CD4-positive, alpha-beta T cell treated with Interleukin-6 for 4 hours (primary cell): ENCODE measurements at places on chromosomes 5 and 9.

GRCh38 chr9:90090997-90091396, 486.2 kb downstream of the GADD45G start:
- DNase-seq = no peak

GRCh38 chr9:86458191-86458855, 104.1 kb upstream of the TUT7 start:
- DNase-seq = no peak

GRCh38 chr5:154449786-154450185, 4.0 kb downstream of the SAP30L start:
- DNase-seq = no peak

DNA sequence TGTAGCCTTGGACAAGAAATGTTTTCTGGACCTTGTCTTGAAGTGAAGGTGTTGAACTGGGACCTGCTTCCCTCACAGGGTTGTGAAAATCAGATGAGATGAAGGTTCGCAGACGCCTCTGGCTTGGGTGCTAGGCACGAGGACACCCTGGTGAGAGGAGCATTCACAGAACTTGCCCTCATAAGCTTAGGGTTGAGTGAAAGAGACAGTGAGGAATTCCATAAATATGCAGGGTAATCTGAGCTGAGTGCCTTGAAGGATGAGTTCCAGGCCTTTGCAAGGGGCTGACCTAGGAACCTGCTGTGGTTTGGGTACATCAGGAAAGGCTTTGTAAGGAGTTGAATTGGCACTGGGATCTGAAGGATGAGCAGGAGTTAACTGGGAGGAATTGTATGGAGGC, 75.7 kb upstream of the SAP30L start:
- DNase-seq = no peak

DNA sequence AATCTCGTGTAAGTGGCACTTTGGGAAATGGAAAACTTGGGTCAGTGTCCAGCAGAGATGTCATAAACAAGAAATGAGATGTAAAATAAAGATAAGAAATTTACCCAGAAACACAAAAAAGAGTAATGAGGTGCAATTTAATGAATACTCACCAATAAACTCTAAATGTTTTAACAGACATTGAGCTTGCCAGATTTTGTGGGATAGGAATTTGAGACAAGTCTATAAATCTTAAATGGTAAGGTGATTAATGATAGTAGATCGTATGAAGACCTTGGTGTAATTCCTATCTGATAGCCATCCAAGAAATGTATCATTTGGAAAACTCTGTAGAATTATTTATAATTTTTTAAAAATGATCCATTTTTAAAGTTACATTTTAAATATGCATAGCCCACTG, 682.4 kb downstream of the MAT2B start:
- DNase-seq = no peak

DNA sequence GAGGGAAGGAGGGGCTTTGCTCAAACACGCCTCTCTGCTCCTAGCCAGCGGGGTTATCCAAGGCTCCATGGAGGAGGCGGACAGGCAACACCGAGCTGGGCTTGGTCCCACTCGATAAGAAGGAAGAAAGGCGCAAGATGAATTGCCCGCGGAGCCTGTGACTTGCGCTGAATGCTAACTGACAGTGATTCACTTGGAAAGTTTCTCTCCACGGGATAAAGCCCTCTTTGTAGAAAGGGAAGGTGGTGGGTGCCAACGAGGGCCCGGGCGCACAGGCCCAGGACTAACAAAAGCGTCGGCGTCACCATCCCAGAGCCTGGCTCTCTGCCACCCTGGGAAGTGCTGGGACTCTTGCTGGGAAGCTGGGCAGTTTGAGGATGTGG, 76.0 kb downstream of the VAV2 start:
- DNase-seq = no peak

DNA sequence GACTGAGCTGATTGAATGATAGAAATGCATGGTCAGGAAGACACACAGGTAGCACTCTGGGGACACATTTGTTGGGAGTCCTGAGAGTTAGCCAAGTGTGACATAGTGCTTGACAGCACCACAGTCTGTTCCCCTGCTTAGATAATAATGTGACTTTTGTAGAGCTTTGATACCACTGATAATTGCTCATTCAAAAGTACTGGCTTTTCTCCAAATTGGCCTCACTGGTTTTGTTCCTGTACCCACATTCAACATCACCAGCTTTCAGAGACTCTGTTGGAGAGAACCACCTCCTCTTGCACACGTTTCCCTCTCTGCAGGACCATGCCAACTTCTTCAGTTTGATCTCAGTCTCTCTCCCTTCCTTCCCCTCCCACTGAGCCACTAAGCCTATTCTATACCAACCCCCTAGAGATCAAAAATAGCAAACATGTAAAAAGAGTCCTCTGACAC, 52.5 kb upstream of the IL7R start:
- no peak for DNase-seq

- no peak for DNase-seq
Observed at GRCh38 chr9:129343424-129344375, 165.6 kb upstream of the IER5L start.

DNA sequence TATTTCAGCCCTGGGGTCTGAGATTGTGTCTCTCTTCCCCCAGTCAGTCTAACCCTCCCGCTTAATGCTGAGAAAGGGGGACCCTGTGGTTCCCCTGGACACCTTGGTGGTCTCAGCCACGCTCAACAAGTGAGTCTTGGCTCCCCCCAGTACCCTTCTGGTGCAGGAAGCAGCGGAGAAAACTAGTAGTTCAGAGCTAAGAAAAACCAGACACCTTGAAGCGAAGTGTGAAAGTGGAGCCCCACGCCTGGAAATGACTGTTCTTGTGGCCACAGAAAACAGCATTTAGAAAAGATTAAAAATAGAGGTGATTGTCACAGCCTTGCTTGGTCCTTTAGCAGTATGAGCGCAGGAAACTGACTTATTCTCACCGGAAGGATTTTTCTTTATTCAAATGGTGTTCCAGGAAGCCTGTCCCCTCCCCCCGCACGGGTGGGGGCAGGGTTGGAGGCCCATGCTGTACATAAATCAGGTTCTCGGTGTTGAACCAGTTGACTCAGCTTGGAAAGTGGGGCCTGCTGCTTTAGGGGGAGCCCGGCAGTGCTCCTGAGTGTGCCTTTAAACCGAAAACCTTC, 8.1 kb downstream of the ARPC5L start:
- DNase-seq = peak; percentile 92

DNA sequence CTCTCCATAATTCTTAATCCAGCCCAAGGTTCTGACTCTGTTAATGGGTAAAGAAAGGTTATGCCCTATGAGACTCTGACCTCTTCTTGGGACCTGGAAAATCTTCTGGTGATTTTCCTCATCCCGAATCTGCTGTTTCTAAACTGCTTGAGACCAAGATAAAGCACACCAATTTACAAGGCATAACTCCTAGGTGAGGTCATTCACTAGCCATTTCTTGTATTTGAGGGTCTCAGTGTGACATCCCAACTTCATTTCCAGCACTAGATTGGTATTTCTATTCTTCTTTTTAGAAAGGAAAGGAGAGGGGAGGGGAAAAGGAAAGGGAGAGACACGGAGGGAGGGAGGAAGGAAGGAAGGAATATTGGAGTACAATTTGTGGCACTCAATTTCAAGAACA, 51.6 kb downstream of the SLC1A1 start:
- no peak for DNase-seq

DNA sequence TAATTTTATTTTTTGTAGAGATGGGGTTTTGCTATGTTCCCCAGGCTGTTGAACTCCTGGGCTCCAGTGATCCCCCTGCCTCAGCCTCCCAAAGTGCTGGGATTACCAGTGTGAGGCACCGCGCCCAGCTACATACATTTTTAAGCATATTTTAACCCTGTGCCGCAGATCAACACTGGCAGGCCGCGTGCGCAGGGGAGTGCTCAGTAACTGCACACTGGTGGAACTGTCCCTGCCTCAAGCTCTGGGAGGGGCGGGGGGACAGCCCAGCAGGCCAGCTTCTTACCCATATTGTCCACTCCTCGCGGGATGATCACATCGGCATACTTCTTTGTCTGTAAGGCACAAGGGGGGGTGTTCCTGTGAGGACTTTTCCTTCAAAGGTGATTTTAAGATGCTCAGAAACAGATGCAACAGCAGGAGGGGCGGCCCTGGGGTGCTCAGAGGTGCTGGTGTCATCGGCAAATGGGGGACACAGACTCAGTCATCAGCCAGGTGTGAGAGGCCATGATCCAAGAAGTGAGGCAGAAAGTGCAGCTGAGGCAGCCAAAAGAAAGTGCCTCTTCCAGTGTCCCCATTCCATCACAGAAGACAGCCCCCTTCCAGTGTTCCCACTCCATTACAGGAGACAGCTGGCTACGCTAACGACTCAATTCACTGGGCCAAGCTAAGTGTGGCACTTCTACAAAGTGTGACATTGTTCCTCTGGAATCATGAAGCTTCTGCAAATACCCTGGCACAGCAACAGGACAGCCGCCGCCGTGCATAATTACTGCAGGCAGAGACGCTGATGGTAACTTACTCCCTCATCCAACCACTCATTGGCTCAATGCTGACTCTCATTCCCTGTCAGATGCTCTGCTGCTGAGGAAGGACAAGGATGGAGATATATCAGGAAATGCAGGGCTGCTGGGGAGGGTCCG, 5.2 kb downstream of the UCK1 start:
- no peak for DNase-seq

DNA sequence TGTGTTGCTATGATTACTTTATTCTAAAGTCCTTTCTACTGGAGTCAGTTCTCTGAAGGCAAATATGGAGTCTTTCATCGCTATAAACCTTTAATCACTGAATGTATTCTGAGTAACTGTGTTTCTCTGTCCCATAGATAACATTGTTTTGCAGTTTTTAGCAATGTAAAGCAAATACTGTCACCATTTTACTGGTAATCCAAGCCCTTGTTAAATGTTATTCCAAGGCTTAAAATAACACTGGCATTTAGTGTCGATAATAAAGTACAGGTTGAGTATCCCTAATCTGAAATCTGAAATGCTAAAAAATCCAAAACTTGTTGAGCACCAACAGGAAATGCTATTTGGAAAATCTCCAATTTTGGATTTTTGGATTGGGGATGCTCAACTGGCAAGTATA, 24.6 kb downstream of the CCNH start:
- DNase-seq = no peak

DNA sequence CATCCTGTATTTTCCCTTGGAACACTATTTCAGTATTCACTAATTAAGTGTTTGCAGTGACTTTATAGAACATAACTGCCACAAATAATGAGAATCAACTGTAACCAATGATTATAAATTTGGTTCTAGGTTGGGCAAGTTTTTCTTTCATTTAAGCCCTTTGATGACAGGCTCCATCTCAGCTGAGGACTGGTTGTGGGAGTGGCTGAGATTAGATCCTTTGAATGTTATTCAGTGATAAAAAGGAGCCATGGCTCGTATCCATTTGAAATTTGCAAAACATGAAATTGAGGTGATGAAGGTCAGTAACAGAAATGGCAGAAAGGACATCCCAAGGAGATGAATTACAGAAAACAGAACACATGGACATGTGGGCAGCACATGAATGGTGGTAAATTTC, 138.1 kb upstream of the PCA3 start:
- no peak for DNase-seq

DNA sequence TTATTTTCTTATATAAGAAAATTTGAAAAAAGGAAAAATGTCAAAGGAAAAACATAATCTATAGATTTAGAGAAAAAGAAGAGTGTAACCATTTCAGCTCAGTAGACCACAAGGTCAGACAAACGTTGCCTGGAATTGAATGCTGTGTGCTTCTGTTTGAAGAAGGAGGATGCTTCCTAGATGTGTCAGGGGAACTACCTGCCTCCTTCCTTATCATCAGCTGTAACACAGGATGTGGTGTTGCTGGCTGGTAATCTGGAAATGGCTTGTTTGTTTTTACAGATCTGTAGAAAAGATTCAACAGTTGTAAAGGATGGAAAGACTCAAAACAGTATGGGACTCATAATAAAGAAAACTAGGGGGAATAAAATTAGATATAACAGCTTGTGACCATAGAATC, 160.7 kb upstream of the MEF2C start:
- DNase-seq = no peak

DNA sequence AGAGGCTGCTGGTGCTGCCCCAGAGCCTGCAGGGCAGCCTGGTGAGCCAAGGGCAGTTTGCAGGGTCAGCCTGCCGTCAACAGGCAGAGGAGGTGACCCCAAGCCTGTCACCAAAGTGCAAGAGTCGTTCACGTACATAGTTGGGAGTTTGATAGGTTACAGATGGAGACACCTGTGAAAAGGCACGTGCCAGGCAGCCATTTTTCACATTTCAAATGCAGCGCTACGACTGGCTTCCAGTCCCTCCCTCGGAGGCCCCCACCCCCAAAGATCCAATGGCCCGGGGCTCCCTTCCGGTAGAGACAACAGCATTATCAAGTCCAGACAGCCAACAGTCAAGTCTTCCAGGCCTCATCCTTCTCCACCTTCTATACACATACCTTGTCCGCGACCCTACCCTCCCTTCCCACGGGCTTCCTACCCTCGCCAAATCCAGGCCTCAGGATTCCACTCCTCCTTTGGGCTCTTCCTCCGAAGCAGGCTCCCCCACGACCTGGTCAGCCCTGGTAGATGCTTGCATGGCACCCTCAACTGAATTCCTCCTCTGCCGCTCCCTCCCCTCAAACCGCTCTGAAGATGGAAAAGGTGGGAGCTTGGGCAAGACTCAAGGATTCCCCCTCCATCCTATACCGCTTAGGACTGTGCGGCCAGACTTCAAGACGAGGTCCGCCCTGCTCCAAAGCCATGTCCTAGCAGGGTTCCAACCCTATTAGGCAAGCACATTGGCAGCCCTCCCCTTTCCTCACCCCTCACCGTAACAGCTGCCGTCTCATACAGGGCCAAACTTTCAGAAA, 13.2 kb downstream of the HNRNPH1 start:
- no peak for DNase-seq

DNA sequence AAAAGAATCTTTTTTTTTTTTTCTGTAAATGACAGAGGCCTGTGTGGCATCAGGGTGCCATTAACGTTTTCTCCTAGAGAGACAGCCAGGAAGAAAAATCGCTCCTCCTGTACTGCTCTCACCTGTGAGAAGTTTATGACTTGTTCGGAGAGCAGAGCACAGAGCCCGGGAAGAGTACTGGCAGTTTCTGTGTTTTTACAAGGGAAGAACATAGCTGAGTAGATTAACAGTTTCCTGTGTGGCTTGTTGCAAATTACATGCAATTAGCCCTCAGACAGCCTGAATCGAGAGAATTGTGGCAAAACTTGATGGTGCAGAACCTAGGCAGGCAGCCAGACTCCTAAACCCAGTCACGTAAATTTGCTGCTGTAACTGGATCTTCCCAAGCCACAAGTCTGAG, 32.1 kb downstream of the PRKACG start:
- DNase-seq = no peak

GRCh38 chr9:107138261-107138992, 144.7 kb upstream of the RAD23B start:
- DNase-seq = no peak
